NCI-H524 treated with DMSO at 0.1 percent for 48 hours (cell line): ENCODE measurements at places on chromosomes 16 and 17.

- no peak for DNase-seq
These were observed 11.3 kb upstream of the COX10 start for GRCh38 chr17:14058051-14058450.

- no peak for DNase-seq
These were observed 13.4 kb upstream of the SULT1A1 start for GRCh38 chr16:28623172-28623711.

DNA sequence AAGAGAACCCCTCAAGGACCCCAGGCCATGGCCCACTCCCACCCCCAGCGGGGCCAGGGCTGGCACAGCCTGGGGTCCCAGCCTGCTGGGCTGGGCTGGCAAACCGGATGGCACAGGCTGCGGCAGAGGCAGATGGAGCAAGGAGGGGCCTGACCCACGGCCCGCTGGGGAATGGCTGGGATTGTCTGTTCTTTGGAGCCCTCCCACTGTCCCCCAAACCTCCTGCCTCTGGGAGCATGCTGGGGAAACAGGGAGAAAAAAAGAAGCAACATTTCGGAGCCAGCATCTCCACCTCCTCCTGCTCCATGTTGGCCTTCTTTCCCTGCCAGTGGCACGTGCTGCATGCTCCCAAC is 37.1 kb upstream of the LHX1 start:
- no peak for DNase-seq

DNA sequence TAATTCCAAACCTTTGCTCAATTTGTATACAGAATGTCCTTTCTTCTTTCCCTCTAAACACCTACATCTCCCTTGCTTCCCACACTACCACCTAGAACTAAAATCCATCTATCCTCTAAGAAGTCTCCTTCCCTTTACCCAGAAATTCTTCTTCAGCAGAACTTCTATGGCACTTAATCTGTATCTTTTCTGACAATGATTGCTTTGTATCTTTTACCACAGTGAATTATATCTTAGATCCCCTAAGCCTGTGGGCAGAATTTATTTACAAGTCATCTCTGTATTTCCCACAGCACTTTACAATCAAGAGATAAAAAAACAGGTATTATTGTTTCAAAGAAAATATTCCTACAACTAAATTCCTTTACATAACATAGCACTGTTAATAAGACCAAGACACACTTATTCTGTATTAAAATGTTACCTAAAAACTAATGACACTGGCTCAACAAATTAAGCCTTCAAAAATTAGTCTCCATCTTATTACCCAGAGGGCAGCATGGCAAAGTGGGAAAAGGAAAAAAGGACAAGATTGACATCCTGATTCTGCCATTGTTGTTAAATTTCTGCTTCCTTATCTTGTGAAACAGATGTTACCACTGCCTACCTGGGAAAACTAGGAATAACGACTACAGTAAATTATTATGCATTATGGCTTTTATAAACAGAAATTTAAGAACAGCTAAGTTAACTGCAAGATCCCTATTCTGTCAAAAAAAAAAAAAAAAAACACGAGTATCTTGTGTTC is 42.8 kb downstream of the KANSL1 start:
- no peak for DNase-seq

GRCh38 chr17:78313735-78314648 is 45.9 kb downstream of the SOCS3 start:
- peak; percentile 24 for DNase-seq

- DNase-seq: no peak
These were observed 13.7 kb downstream of the C16orf95 start for GRCh38 chr16:87303431-87303930.

- DNase-seq: peak; percentile 85
These were observed 115.9 kb downstream of the ANKRD11 start for GRCh38 chr16:89374393-89374960.

- peak; percentile 57 for DNase-seq
These were observed 9.1 kb upstream of the ARL5C start for GRCh38 chr17:39174920-39175694.

GRCh38 chr17:53316073-53316472 is 506.7 kb upstream of the KIF2B start:
- DNase-seq: no peak

DNA sequence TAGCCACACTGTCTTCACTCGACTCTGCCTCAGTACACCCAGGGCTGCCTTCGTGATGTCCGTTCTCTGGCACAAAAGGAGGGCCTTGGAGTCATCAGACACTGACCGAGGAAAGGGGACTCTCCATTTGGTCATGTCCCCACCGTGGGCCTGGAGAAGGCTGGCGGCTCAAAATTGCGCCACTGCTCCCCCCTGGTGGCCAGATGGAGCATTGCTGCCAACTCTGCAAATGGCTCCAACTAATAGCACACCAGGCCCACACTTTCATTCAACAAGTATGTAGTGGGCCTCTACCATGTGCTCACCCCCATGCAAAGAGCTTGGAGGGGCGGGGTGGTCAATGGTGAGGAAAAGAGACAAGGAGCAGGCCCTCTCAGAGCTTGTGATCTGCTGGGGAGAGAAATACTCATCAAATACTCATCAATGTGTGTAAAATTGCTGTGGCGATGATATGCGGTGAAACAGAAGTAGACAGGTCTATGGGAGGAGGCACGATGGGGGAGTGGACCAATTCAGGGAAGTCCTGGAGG is 5.2 kb upstream of the GRIN2C start:
- no peak for DNase-seq

DNA sequence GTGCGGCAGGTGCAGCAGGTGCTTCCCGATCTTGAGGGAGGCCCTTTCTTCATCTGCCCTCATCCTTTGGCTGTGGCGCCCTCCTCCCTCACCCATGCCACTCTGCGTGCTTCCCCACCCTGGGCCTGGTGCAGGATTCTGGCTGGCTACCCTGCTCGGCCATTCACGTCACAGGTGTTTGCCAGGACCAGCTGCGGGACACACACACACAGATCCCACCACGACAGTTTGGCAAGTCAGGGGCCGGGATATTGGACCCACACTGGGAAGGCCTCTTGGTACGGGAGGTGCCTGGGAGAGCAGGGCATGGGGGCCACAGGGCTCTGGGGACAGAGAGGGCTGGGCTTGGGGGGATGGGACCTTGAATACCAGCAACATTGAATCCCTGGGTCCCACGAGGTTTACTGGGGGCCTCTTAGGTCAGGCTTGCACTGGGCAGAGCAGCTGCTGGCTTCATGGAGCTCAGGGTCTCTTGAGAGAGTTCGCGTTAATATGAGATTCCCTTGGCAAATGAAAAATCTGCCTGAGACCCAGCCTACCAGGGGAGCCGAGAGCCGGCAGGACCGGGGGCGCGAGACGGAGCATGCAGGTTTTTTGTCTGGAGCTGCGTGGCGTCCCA is 15.1 kb downstream of the ADCY7 start:
- no peak for DNase-seq

GRCh38 chr17:79678091-79678735 is 52.5 kb upstream of the ENPP7 start:
- no peak for DNase-seq
